NCI-H1048 (cell line): ENCODE measurements at places on chromosomes 7 and 10.

DNA sequence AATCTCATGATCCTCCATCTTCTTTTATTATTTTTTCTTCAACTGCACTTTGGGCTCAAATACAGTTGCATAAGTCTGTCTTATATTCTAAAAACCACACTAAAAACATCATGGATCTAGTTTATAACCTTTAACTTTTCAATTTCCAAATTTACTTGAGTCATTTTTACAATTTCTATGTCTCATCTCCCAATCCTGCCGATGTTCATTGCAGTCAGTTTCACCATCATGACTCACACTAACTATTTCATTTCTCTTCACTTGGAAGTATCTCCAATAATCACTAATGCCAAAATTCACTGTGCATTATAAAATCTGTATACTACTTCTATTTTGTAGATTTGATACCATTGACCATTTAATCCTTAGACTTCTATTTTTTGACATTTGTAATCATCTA lies 806.9 kb upstream of the SORCS1 start:
- no peak for DNase-seq

- no peak for DNase-seq
These were observed 23.4 kb downstream of the IRF5 start for GRCh38 chr7:128961030-128961659.

- no peak for DNase-seq
These were observed 116.4 kb downstream of the C10orf105 start for GRCh38 chr10:71603150-71603549.

- no peak for DNase-seq
These were observed 17.1 kb downstream of the LRRN3 start for GRCh38 chr7:111108000-111108399.

- DNase-seq = no peak
These were observed 447.6 kb upstream of the ZMIZ1 start for GRCh38 chr10:78620985-78621799.

DNA sequence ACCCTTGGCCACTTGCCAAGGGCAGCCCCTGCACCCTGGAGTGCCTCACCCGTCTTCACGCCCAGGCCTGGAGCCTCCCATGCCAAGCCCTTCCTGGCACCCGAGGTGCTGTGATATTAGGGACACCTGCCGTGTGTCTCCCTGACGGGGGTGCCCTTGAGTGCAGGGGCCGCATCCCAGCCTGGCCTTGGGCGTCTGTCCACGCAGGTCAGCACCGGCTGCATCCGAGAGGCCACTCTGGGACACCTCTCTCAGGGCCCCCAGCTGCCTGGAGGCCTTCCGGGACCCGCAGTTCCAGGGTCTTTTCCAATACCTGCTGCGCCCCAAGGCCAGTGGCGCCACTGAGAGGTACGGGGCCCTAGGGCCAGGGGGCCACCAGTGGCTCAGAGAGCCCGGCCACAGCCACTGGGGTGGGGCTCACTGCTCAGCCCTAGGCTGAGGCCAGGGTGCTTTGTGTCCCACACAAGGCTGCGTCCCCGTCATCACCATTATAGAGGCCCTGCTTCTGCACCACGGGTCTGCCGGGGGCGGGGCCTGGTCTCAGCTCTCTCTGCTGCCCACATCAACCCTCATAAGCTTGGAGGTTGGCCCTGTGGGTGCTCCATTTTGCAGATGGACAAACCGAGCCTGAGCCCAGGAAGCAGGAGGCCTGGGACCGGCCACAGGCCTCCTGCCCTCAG lies 12.7 kb downstream of the AP5Z1 start:
- DNase-seq = no peak

DNA sequence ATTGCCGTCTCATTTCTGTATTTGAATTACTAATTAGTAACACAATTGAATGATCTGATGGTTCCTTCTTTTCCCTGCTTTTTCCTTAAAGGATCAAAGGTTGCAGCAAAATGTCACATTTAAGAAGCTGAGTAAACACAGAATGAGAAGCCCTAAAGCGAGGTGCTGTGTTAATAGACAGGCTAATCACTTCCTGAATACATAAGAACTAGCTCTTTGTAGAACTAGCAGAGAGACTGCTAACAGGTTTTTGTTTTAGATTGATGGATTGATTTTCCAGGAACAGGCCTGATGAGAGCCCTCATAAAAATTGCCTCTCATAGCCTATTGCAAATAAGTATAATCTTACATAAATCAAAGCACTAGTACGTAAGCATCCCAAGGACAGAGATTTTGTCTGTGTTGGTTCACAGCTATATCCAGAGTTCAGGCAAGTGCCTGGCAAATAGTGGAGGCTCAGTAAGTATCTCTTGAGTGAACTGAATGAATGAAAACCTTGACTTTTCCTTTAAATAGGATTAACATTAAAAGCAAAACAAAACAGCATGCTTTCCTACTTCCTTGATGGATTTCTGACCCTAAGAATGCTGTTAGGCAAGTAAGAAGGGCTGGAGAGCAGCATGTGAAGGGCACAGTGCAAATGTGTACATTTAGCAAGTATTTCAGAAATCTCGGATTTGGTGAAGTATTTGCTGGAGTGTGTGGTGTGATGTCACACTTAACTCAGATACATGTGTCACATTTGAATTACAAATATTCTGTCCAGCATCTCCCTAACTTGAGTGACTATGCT lies 3.3 kb downstream of the TMEM229A start:
- no peak for DNase-seq

- DNase-seq = no peak
These were observed 691.4 kb upstream of the FZD8 start for GRCh38 chr10:36333446-36333845.

DNA sequence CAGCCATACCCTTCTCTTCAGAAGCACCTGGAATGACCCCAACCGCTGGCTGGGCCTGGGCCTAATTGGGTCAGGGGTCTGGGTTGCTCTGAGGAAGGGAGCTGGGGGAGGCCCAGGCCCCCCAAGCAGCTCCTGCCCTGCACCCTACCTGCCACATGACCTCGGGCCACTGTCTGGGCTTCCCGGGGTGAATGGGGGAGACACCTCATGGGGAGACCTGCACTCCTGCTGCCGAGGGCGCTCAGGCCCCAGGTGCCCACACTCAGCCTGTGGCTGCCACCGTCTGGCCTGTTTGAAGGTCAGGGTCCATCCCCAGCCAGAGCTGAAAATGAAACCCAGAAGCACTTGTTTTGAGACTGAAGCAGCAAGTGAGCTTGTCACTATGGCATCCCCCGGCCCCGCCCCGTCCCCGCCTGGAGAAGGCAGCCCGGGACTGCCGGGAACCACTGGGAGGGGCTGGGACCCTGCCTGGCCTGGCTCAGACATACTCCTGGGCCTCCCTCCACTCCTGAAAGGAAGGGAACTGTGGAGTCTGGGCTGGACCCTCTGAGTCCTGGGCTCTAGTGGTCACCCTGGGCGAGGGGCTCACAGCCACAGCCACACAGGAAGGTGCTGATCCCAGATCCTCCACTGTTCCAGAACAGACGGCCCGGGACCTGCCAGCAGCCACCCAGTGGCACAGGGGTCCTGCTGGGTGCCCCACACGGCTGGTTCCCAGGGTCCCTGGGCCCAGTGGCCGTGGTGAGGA lies 7.4 kb upstream of the MICALL2 start:
- DNase-seq = no peak

DNA sequence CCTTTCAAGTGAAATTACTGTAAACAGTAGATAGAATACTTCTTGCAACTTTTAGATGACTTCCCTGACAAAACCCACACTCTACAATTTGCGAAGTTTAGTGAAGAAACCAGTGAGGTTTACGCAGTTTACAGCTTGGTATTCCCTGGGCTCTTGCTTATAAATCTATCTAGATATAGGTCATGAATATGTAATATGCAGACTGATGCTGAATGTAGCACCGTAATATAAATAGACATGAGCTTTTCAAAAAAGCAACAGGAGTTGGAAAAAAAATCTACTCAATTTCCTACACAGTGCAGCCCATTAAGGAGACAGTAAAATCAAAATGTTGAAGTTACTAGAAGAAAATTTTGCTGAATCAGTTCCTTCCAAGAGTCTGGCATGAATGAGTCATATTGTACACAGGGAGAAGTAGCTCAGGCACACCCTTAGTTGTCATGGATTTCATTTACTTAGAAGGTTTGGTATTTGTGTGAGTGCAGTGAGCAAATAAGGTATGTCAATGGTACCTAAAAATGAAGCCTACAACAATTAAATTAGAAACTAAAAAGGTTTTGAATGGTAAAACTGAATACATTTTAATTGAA lies 67.7 kb upstream of the NEUROD6 start:
- no peak for DNase-seq

DNA sequence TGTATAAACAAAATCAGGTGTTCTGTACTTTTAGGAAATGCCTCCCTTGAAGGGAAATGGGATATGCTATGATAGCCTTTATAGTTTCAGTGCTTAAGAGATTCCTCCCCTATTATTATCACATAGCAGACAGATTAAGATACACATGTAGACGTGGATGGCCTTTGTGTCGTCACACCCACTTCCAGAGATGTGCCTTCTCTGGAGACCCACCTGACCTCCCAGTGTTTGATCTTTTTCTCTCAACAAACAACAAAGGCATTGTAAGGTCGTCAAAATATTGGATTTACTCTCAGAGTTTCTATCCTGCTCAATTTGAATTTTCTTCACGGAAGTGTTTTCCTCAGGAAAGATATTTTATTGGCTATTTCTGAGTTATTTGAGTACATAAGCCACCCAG lies 25.7 kb upstream of the C1GALT1 start:
- DNase-seq = no peak

DNA sequence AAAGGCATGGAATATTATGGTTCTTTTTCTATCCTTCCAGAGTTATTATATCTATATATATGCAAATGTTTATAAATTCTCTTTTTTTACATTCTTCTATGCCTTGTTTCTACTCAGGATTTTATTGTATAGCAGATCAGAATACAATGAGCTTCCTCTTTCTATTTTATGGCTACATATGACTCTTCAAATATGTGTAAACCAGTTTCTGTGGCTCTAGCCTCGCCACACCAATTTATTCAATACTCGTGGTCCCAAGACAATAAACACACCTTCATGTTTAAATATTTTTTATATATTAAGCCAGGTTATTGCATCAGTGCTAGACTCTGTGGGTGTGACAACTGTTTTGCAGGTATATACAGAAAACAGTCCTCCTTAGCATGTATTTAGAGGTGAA lies 237.5 kb upstream of the MKLN1 start:
- DNase-seq = no peak

DNA sequence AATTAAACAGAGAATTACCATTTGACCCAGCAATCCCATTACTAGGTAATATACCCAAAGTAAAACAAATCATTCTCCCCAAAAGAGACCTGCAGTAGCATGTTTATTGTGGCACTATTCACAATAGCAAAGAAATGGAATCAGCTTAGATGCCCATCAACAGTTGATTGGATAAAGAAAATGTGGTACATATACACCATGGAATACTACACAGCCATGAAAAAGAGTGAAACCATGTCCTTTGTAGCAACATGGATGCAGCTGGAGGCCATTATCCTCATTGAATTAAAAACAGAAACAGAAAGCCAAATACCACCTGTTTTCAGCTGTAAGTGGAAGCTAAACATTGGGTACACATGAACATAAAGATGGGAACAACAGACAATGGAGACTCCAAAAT lies 1141.8 kb upstream of the AUTS2 start:
- DNase-seq = no peak

GRCh38 chr7:107746006-107746405 lies 2.1 kb downstream of the CBLL1 start:
- DNase-seq = no peak

DNA sequence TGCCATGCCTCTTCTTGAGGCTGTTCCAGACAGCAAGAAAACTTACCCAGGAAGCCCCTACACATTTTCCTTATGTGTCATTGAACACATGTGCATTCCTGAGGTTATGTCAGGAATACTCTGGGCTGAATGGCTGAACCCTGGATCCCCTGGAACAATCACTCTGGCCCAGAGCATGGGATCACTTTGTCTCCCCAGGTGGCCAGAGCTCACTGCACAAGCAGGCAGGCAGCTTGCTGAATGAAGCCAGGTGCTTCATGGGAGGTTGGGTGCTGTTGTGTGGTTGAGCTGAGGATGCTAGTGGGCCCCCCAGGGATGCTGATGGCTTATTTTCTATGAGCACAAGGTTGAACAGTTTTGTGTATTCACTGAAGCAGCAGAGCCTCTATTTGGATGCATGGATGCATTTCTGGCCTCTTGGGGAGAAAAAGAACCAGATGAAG lies 54.7 kb upstream of the NPTX2 start:
- DNase-seq = no peak

GRCh38 chr7:18400726-18401125 lies 94.8 kb upstream of the HDAC9 start:
- no peak for DNase-seq

- DNase-seq = no peak
These were observed 6.4 kb downstream of the MYL10 start for GRCh38 chr7:101622609-101623173.

DNA sequence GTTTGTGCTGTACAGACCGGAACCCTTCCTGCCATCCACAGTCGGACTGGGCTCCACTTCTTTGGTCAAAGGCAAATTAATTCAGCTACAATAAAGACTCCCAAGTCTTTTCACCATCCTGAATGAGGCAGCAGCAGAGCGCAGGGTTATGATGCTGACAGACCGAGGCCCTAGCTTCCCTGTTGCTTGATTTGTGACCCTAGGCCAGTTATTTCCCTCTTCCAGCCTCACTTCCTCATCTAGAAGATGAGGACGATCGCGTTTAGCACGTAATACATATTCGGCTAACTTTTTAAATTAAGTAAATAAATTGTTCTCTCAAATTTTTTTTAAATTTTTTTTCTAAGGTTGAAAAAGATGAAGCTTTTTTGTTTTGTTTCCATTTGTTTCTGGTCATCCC lies 18.1 kb downstream of the ADRB1 start:
- DNase-seq = no peak

DNA sequence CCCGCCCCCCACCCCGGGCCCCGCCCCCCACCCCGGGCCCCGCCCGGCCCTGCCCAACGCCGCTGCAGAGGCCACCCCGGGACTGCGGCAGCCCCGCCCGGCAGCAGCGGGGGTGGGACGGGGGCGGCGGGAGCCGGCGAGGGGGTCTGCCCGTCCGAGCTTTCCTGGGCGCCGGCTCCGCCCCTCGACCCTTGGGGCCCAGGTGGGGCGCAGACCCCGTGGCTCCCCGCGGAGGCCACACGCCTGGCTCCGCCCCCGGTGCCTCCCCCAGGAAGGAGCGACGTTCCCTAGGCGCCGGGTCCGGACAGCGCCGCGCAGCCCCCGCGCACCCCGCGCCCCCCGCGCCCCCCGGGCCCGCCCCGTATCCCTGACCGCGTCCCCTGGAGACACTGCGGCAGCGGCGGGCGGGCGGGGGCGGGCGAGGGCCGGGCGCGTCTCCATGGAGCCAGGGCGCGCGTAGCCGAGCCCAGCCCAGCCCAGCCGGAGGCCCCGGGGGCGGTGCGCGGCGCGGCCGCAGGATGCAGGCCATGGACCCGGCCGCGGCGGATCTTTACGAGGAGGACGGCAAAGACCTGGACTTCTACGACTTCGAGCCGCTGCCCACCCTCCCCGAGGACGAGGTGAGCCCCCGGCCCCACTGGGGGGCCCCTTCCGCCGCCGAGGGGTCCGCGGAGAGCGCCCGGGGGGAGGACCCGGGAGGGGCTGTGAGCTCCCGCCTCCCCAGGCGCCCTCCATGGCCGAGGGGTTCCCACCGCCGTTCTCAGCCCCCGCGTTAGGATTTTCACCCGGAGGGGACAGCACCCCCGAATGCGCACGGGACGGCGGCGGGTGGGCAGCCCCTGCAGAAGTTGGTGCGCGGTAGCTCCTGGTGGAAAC lies at the start of gene KNDC1:
Gene KNDC1 (plus strand): TSS at position 270 of the 876 bp plus-strand sequence. CDS start 249 bp downstream, at position 519.
- no peak for DNase-seq

GRCh38 chr7:15403315-15403714 lies 158.5 kb downstream of the AGMO start:
- DNase-seq = no peak
